ENCODE measurements at places on chromosomes 6 and 20.
A peak's percentile ranks its signal among the peaks of the same experiment; 100 is the strongest.

- no peak for DNase-seq
These were observed 246.1 kb upstream of the RIN2 start for GRCh38 chr20:19511931-19512330.

- DNase-seq, result peak; percentile 80
These were observed 17.6 kb downstream of the PRDM1 start for GRCh38 chr6:106103728-106104109.

DNA sequence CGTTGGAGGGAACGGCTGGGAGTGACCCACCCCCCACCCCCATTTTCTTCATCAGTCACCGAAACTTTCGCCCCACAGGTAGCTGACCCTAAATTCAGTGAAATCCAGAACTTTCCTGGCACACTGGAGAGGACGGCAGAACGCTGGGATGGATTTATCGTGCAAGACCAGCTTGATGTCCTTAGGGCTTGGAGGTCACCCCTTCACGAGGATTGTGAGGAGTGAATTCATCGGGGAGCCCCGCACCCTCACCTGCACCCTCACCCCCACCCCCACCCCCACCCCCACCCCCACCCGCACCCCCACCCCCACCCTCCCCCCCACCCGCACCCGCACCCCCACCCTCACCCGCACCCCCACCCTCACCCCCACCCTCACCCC, 13.3 kb upstream of the TCFL5 start:
- no peak for DNase-seq

- no peak for DNase-seq
These were observed 57.1 kb downstream of the TNFRSF21 start for GRCh38 chr6:47252633-47253032.

- no peak for DNase-seq
These were observed 26.5 kb upstream of the SH3BGRL2 start for GRCh38 chr6:79604583-79605037.

DNA sequence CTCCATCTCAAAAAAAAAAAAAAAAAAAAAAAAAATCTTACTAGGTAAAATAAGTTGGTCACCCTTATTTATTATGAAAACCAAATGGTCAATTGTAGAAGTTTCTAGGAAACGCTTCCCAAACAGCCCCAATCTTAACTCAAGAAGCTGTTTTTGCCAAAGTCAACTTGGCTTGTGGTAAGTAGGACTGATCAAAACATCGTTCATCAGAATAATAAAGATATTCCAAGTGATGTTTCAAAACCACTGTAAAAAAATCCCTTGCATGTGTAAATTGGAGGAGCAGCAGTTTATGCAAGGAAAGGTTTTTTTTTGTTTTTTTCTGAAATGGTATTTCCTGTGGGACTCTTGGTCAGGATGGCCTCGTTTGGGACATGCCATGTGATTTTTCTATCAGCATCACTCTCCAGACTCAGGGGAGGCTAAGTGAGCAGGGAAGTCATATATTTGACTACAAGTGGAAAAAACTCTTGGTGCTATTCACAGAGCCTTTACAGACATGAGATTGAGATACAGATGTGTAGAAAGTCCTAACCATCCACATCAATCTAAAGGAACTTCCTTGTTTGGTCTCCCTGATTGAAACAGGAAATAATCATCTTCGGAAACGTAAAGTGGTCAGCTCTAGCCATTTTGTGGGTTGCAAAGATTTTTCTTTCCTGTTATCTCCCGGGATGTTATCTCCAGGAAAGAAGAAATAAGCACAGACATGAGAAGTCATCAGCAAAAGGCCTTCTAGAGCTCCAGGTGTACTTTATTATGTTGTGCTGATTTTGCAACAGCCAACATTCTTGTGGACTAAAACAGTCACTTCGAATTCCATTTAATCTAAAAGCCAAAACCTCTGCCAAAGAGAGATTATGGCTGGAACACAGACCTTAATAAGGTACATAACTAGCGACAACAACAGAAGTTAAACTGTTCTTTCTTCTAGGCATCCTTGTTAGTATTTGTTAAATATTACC, 177.8 kb downstream of the EDN1 start:
- DNase-seq, result no peak

DNA sequence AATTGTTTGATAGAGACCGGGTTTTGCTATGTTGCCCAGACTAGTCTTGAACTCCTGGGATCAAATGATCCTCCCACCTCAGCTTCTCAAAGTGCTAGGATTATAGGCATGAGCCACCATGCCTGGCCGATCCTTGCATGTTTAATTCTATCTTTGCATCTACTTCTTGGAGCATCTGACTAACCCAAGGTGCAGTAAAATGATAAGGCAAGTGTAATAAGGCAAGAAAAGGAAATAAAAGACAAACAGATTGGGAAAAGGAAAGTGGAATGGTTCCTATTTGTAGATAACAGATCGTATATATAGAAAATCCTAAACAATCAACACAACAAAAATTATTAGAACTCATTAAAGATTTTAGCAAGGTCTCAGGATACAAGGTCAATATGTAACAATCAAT, 36.8 kb upstream of the SNX9 start:
- no peak for DNase-seq

DNA sequence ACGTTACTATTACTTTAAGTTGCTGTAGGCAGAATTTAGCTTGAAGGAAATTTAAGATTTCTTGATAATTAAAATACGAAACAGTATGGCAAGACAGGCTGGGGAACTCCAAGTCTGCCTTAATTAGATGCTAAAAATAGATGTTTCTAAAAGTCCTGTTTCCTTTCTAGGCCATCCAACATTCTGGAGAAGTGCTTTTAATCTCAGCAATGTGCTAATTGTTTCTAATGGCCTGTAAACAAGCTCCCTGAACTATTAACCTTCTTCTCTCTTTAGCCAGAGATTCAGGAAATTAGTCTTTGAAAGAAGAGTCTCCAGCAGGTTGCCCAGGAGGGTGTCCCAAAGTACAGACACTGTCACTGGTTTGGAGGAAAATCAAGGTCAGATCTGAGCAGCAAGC, 677.3 kb upstream of the AGPAT4 start:
- DNase-seq, result no peak

DNA sequence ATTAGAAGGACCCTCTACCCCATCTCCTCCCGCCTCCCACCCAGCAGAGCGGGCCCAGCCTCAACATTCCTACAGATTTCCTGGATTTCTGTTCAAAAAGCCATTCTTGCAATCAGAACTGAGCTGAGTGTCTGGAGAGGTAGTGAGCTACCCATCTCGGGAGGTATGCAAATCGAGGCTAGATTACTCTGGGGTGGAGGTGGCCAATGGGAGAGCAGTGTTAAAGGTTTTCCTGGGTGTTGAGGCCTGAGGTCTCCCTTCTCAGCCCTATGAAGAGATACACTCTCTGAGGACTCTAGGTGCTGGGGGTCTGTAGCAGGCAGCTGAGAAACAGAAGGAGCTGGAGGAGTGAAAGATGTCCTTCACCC, 57.0 kb downstream of the CD40 start:
- DNase-seq, result no peak

GRCh38 chr20:59175861-59176260, 12.2 kb downstream of the ZNF831 start:
- no peak for DNase-seq

GRCh38 chr20:35561268-35561667, 19.4 kb downstream of the ERGIC3 start:
- DNase-seq, result peak; percentile 16

Data from activated CD4-positive, alpha-beta T cell treated with anti-CD3 and anti-CD28 coated beads, Interleukin-10, Interleukin-2, amounts not matched to agents 100 ng/mL and 50 ng/mL, durations not matched to agents 16 hours and 8 hours (primary cell).